ENCODE measurements at places on chromosomes 6 and 20. TPM values are rescaled to one million over a fixed set of nuclear protein-coding genes. Genes with fewer than 3 reads are reported as not detected.

Gene SERPINB1
- 21.8 TPM for polyA plus RNA-seq

Gene OPN5
- 0.58 TPM for polyA plus RNA-seq

Gene PTGIS
- 31.6 TPM for polyA plus RNA-seq

Gene ADTRP
- polyA plus RNA-seq: 0.72 TPM
